ENCODE measurements at places on chromosomes 12 and 14.

GRCh38 chr14:101859538-101859902, 98.0 kb downstream of the PPP2R5C start:
- DNase-seq, result no peak

GRCh38 chr12:120231316-120232011, 30.6 kb upstream of the RPLP0 start:
- DNase-seq, result peak; percentile 84

- no peak for DNase-seq
These were observed 122.5 kb upstream of the BCAT1 start for GRCh38 chr12:25071366-25071765.

- DNase-seq, result no peak
These were observed 33.6 kb downstream of the HCAR2 start for GRCh38 chr12:122669397-122670070.

DNA sequence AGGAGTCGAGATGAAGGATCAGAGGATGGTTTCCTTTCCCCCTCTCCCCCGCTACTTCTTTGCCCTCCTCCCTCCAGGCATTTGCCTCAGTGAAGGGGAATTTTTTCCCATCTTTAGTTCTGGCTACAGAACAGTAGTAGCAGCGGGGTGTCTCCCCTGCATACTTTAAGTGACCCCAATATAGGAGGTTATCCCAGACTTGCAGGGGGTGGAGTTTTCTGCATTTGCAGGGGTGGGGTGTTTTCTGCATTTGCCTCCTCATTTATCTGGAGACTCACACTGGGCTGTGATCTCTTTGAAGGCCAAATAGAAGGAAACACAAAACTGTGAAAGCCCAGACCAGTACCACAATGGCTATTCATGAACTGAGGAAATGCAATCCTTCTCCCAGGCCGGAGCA, 19.8 kb downstream of the PTPRB start:
- DNase-seq, result no peak

DNA sequence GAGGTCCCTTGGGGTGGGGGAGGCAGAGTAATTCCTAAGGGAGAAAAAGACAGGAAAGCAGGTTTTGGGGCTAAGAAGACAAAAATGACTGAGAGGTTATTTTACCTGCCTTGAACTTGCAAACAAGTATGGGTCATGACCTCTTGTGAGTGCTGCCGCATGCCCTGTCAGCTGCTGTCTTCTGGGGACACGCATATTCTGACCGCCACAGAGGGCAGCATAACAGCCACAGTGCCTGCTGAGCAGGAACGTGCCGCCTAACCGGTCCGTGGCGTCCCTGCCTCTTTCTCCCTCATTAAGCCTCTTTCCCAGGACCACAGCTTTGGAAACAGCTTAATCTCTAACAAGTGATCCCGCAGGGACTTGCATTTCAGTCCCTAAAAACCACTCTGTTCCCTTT, 51.3 kb upstream of the KCNA1 start:
- no peak for DNase-seq

GRCh38 chr14:103097994-103098957, 3.8 kb downstream of the EXOC3L4 start:
- DNase-seq, result no peak
